ENCODE measurements at places on chromosomes 3 and 15.

- no peak for DNase-seq
Observed at GRCh38 chr3:4006288-4006687, 207.1 kb downstream of the LRRN1 start.

GRCh38 chr15:99564221-99565048 is 1.3 kb upstream of the MEF2A start:
- DNase-seq, result no peak

DNA sequence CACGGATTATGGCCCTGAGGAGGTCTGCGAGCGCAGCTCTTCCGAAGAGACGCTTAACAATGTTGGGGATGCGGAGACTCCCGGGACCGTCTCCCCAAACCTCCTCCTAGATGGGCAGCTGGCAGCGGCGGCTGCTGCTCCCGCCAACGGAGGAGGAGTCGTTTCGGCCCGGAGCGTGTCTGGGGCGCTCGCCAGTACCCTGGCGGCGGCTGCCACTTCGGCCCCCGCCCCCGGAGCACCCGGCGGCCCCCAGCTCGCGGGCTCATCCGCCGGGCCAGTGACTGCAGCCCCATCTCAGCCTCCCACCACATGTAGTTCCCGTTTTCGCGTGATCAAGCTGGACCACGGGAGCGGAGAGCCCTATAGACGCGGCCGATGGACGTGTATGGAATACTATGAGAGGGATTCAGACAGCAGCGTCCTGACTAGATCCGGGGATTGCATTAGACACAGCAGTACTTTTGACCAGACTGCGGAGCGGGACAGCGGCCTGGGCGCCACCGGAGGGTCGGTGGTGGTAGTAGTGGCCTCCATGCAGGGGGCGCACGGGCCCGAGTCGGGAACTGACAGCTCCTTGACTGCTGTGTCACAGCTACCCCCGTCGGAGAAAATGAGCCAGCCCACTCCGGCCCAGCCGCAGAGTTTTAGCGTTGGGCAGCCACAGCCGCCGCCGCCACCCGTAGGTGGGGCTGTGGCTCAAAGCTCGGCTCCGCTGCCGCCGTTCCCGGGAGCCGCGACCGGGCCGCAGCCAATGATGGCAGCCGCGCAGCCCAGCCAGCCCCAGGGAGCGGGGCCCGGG is 1.6 kb downstream of the TSC22D2 start:
- DNase-seq, result peak; percentile 29

- no peak for DNase-seq
Observed at GRCh38 chr3:57659004-57659673, 33.7 kb downstream of the DENND6A start.

DNA sequence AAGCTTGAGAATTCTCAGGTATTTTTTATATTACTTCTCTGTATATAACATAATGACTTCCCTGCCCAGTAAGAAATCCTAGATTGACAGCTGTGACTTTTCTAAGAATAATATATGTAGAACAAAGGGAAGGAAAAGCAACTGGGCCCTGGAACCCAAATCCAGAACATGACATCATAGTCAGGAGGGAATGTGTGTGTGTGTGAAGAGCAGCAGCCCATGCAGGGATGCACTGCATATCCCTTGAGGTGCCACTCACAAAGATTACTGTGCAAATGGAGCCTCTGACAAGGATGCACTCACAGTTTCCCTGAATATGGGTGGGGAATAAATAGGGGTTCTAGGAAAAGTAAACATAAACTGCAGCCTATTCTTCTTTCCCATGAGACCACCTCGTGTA is 279.5 kb downstream of the NEK10 start:
- DNase-seq, result no peak

GRCh38 chr3:120762615-120763014 is 20.1 kb downstream of the GTF2E1 start:
- no peak for DNase-seq

GRCh38 chr3:153311541-153311940 is 149.5 kb downstream of the RAP2B start:
- DNase-seq, result no peak

DNA sequence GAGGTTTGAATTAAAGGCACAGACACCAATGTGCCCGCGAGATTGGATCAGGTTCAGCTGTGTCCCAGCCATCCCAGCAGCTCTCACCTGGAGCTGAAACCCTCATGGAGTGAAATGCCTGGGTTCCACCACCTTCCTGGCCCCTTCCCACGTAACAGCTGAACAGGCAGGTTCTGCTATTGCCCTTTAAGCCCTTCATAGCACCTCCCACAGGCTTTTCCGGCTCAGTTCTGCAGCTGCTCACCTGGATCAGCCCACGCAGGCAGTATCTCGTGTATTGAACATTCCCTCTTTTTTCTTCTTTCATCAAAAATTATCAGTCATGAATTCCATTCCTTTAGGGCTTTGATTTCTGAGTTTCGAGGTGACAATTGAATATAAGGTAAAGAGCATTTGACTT is 129.8 kb downstream of the SLC9A9 start:
- DNase-seq, result no peak

GRCh38 chr15:56094171-56094570 is 100.8 kb upstream of the NEDD4 start:
- DNase-seq, result no peak

- peak; percentile 28 for DNase-seq
Observed at GRCh38 chr3:187679638-187680396, 9.6 kb upstream of the SST start.

GRCh38 chr3:61796911-61797310 is 235.5 kb downstream of the PTPRG start:
- no peak for DNase-seq

GRCh38 chr3:20546636-20547035 is 360.6 kb upstream of the SGO1 start:
- DNase-seq, result no peak

DNA sequence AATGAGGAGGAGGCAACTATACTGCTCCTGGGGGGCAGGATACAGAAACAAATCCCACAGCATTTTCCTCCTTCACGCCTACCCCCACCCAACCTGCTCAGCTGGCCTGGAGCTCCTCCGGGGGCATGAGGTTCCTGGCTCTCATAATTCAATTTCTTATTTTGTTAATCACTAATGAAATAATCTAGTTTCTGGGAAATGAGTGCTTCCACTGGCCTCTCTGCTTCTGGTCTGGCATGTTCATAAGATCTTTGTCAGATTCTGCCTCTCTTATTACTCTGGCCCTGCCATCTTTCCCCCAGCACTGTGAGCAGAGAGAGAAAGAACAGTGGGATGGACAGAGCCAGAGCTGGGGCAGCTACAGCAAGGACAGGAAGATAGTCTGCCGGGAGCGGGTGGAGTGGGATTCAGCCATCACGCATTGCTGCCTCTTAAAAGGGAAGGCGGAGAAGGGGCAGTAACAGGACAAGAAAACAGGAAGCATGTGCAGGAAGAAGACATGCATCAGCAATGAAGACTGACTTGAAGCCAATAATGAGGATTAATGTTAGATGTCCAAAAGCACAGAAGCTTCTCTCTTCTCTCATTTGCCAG is 13.6 kb downstream of the RPAP1 start:
- no peak for DNase-seq

GRCh38 chr3:6862041-6862879 is 1.3 kb downstream of the GRM7 start:
- no peak for DNase-seq

DNA sequence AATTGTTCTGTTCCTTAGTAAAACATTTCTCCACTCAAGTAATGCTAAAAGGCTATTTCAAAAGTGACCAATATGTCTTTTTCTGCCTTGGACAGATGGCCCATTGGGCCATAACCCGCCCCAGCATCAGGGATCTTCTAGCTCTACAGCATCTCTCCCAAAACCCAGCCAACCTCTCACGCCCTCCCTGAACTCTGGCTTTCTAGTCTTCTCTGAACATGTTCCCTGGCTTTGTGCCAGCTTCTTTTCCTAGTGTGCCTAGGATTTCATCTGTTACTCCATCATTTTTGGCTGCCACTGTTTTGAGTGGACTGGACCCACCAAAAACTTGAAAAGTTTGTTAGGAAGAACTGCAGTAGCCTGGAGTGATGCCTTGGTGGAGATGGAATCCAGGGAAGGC is 30.7 kb downstream of the TRPM1 start:
- DNase-seq, result no peak

- no peak for DNase-seq
Observed at GRCh38 chr3:94028093-94028837, at the start of gene STX19. Gene STX19 (minus strand): TSS chr3:94028597. CDS start chr3:94015269, 13,328 bp downstream.
